ENCODE measurements at places on chromosomes 11 and 22. TPM values are rescaled to one million over a fixed set of nuclear protein-coding genes. Genes with fewer than 3 reads are reported as not detected.

Gene EIF3F
- total RNA-seq: 308 TPM

DNA sequence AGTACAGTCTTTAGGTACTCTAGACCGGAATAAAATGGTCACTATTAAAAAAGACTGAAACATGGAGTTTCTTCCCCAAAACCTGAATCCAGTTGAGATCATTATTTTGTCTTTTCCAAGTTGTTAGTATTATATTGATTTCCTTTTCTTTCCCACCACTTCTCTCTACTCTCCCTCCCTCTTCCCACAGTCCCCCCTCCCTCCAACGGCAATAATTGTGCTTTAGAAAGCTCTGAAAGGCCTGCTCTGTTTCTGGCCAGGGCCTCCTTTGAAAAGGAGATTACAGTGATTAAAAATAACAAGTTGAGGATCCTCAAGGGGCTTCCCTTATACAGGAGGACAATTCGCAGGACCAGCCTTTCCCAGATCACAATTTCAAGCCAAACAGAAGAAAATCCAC, 3.5 kb downstream of the SPON1 start:
- no peak for DNase-seq

- no peak for DNase-seq
Observed at GRCh38 chr22:27760474-27760873, 41.1 kb downstream of the MN1 start.

GRCh38 chr11:726278-727220, 20.5 kb downstream of the EPS8L2 start:
- peak; percentile 26 for DNase-seq

DNA sequence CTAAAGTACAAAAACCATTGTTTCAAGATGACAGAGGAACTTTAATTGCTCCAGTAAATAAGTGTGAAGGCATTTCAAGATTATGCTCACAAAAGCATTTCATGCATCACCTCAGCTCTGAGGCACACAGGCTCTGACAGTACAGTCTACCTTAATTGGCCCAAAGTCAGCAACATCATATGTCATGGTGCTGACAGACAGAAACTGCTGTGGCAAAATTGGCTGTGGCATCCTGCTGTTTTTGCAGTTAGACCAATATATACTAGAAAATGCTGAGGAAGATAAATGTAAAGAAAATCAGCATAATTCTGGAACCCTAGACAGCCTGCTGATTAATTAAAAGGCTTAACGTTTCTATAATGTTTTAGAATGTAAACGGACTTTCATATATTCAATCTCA, 34.9 kb upstream of the PPP2R1B start:
- no peak for DNase-seq

- peak; percentile 76 for DNase-seq
Observed at GRCh38 chr11:44112091-44112821, 16.8 kb downstream of the EXT2 start.

DNA sequence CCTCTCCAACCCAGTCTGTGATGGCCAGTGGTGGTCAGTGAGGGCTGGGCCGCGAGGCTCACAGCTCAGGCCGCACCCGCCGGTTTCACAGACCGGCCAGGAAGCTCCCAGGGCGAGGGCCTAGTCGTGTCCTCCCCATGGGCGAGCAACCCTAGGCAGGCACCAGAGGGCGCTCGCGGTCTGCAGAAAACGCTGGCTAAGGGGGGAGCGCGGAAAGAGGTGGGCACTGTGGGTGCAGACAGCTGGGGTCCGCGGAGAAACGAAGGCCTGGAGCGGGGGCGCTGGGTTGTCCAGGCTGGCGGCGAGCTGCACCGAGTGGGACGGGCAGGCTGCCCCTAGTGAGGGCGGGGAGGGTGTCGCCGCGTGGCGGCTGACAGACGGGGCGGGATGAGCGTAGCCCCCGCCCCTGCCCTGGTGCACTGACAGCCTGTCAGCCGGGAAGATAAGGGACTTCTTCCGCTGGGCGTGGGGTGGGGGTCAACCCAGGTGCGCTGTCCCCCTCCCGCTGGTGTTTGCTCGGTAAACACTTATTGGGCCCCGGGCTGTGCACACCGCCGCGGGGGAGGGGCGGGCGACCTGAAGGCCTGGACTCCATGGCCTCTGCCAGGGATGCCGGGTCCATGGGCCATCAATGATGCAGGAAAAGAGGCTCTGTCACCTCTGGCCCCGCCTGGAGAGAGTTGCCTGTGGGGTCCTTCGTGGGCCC, 7.5 kb downstream of the GP1BB start:
- peak; percentile 67 for DNase-seq

DNA sequence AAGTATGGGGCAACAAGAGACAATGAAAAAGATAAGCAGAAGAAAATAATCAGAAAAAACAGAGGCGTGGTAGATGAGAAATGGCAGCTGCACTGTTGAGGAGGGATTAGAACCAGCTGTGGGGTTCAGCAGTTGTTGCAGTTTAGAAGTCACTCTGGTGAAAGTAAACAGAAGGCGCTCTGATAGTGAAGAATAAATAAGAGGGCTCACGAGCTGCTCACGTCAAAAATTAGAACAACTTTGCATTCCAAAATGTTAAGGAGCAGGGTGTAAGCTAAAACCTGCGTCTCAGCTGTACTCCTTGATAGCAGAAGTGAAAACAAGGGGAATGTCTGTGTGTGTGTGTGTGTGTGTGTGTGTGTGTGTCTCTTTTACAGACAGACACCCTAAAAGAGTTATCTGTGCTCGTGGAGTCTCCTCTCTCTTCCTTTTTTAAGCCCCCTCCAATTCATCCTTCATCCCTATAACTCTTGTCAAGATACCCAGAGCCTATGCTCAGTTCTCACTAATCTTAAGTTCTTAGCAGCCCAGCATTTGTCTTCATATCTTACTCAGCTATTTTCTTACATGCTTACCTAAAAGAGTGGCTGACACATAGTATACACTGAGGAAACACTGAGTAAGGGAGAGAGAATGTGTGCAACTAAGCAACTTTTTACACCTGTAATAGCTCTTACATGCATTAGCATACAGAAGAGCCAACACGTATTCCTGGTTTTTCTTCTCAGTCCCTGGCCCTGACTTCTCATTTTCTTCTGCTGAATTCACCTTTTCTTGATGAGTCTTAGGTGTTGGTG, 8.9 kb downstream of the TTC17 start:
- DNase-seq: peak; percentile 56

DNA sequence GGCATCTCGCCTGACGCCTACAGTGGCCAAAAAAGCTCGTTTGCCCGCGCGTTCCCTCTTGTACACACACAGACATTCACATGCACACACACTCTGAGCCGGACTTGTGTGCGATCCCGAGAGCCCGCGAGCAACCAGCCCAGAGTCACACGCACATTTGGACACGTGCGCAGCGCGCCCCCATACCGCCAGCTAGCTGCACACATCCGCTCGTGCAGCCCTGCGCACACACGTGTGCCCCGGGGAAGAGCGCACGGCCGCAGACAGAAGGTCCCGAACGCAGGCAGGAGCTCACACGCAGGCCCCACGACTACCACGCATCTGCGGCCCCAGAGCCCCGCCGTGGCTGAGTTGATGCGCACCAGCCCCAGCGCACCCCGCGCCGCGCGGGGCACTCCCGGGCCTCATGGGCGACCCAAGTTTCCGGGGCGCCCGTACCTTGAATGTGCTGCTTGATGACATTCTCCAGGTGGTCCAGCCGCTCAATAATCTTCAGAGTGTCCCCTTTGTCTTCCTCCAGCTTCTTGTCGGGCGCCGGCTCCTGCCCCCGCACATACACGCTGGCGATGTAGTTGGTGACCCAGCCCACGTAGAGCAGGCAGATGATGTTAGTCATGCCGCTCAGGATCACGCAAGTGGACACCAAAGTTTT, 758 bp downstream of the GALNT18 start:
- DNase-seq: peak; percentile 44

DNA sequence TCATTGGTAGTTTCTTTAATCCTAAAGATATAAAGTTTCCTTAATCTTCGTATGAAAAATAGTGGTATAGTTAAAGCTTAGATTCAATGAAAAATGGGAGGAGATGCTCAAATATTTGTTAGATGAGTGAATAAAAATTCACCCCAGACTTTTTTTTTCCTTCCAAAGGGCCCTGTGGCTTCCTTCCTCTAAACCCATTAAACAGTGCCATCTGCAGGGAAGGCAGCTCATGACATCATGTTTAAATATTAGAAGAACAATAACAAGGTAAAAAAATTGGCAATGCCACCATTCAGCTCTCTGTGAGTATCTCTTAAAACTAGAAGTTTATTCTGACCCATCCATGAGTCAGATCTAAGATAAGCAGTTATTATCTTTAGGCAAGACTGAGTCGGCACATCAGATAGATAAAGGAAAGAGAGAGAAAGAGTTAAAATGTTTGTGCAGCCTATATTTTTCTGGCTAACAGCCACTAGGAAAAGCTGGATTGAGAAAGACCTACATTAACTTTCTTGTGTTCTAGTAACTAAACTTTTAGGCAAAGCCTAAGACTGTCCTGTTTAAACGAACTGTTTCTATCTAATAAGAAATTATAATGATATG, 19.1 kb upstream of the OOSP1 start:
- DNase-seq: peak; percentile 7

DNA sequence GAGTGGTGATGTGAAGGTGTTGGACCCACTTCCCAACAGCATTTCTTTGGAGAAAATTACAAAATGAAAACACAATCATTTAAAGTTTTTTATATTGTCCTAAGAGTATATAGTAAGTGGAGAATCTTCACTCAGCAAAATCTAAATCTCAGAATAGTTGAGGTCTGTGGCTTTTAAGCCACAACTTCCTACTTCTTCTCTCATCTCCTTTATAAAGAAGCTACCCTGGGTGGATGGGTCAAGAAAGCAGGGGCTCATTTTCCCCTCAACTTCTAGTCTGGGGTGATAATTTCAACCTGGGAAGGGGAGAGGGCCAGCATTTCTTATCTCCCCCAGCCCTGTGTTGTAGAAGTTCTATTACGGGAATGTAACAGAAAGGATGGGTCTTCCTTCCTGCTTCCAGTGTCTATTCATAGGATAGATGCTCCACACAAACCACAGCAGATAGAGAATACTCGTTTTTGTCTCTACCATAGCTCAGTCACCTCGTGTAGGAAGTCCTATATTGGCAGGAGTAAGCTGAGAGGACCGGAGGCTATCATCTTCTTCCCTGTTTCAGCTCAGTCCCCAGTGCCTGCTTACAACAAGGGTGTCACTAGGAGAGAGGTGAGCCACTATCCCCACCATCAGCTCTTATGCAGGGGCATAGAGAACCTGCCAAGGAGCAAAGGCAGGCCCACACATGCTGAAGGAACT, 341.5 kb downstream of the CASP12 start:
- DNase-seq: no peak

Gene DNAJB13
- total RNA-seq: 0.18 TPM

Gene RIC3
- not detected for total RNA-seq

DNA sequence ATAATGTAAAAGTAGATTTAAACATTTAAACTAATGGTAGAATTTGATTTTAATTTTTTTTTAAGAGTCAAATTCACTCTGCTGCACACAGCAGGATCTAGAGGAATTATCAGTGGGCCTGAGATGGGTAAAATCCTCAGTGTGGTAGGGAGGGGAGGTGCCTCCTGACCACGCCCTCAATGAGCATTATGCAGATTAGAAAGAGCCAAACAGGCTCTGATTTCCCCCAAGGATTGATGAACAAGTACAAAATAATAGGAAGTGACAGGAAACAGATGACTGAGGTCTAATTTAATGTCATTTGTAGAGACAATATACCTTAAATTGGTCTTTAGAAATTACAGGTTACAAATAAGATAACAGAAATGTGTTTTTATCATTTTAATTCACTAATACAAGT, 155.2 kb downstream of the DCDC1 start:
- DNase-seq: no peak
